SK-N-SH treated with all-trans-retinoic acid at 6 μM for 48 hours (cell line): ENCODE measurements at places on chromosomes 2 and 18.
A peak's percentile ranks its signal among the peaks of the same experiment; 100 is the strongest.

DNA sequence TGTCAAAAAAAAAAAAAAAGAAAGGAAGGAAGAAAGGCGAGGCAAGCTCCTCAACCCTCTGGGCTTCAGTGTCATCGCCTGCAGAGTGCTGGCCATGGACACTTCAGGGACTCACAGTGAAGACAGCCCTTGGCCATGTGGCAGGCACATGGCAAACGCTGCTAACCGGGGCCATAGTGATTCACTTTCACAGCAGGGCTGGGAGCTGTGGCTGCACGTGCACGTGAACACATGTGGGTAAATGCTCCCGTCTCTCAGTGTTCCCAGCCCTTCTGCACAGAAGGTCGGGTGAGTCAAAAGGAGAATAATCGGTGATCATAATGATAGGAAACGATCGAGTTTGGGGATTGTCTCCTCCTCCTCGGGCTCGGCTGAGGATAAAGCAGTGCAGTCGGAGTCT is 46.1 kb upstream of the UBE2F start:
- ATAC-seq = no peak

DNA sequence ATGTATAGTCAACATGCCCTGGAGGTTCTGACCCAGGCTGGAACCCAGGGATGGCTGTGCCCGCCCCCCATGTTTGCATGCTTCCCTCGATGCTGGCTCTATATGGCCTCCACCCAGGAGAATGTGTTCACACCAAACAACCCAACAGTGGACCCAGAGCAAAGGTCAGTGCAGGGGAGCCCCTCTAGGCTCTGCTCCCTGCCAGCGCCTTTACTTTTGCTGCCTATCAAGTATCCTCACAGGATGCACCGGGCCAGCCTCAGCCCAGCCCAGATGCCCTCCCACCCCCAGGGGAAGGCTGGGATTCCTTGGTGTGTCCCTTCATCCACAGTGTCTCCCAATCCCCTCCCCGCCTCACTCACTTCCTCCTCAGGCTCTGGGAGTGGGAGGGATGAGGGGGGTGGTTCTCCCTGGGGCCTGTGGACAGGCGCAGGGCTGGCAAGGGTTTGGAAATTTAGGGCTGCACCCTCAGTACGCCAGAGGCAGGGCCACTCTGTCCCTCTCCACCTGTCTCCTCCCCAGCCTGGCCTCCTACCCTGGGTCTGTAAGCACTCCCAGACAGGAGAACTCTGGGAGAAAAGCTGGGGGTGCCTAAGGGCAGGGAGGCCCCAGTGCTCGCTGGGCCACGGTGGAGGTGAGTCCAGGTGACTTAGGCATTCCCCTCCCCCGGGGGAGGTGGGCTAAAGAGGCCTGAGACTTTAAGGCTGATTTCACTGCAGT is 2.3 kb downstream of the ATP6V1B1 start:
- no peak for ATAC-seq

GRCh38 chr2:171723716-171724683 is 36.7 kb downstream of the DYNC1I2 start:
- ATAC-seq = peak; percentile 57

GRCh38 chr2:224523626-224524577 is 61.3 kb downstream of the CUL3 start:
- ATAC-seq = no peak
